Activated B cell treated with CpG ODN at 0.5 μM for 24 hours (primary cell): ENCODE measurements at places on chromosomes 13 and 19. TPM values are rescaled to one million over a fixed set of nuclear protein-coding genes. Genes with fewer than 3 reads are reported as not detected.

The RTBDN gene
- total RNA-seq: not detected in 2 replicates

The LILRA1 gene
- 0.11 and 0.15 TPM in 2 replicates for total RNA-seq

The ZNF729 gene
- total RNA-seq: not detected in 2 replicates

The ZNF507 gene
- 35.3 and 38.6 TPM in 2 replicates for total RNA-seq

The CEACAM8 gene
- not detected in 2 replicates for total RNA-seq

The C19orf67 gene
- total RNA-seq: not detected in 2 replicates
